ENCODE measurements at places on chromosomes 12 and 14. TPM values are rescaled to one million over a fixed set of nuclear protein-coding genes. Genes with fewer than 3 reads are reported as not detected.

The ESR2 gene
- polyA plus RNA-seq: not detected

The C12orf56 gene
- 0.90 TPM for polyA plus RNA-seq

The ANO6 gene
- 48.4 TPM for polyA plus RNA-seq

The C12orf75 gene
- 607 TPM for polyA plus RNA-seq

The CCDC196 gene
- polyA plus RNA-seq: not detected

The MYF5 gene
- polyA plus RNA-seq: not detected

The CCDC175 gene
- polyA plus RNA-seq: not detected

All from GM23248 (cell line).